Ovary (tissue), 10 donors: ENCODE measurements at places on chromosomes 1 and 21. TPM values are rescaled to one million over a fixed set of nuclear protein-coding genes. Genes with fewer than 3 reads are reported as not detected.
A peak's percentile ranks its signal among the peaks of the same experiment; 100 is the strongest.

The TDRD10 gene
- 5.2 TPM for total RNA-seq

The DNAJC28 gene
- total RNA-seq = 0.34 TPM

The PCP4L1 gene
- 3.6 TPM for total RNA-seq

The ATP1A2 gene
- 5.5 TPM for total RNA-seq

The LRRC71 gene
- 0.50 TPM for total RNA-seq

The CR2 gene
- 0.08 TPM for total RNA-seq

- H3K4me3 ChIP-seq = no peak overlapping the region
- no peaks in the 10 kb centered on the region for H3K36me3 ChIP-seq
- H3K27me3 ChIP-seq = no peaks in the 10 kb centered on the region
- no peak for DNase-seq
- H3K27ac ChIP-seq = no peak overlapping the region
- no peaks in the 10 kb centered on the region for H3K4me1 ChIP-seq
Measured at GRCh38 chr1:230498704-230499103, 72.6 kb upstream of the PGBD5 start.

- no peaks in the 10 kb centered on the region for H3K27me3 ChIP-seq
- no peaks in the 10 kb centered on the region for H3K4me1 ChIP-seq
- no peak for DNase-seq
- no peak overlapping the region for H3K4me3 ChIP-seq
- no peak overlapping the region for H3K27ac ChIP-seq
- H3K36me3 ChIP-seq = no peaks in the 10 kb centered on the region
Measured at GRCh38 chr1:240027059-240027462, 64.6 kb upstream of the FMN2 start.

DNA sequence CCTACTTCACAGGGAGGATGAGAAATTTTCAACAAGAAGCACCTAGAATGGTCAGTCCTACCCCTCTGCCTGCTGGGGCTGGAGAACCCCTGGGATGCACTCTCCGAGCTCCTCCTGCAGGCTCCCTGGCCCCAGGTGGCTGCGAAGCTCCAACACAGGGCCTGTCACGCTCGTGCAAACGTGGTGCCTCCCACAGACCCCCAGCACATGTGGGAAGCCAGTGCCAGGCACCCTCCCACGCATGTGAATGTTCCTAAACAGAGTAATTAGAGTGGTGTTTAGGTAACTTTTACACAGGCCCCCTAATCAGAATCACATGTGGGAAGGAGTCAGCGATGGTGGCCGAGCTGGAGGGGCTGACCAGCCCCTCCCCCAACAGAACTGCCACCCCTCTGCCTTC is 28.4 kb downstream of the GLIS1 start:
- no peak for DNase-seq
- no peaks in the 10 kb centered on the region for H3K4me1 ChIP-seq
- H3K27ac ChIP-seq = no peak overlapping the region
- no peak overlapping the region for H3K4me3 ChIP-seq
- H3K36me3 ChIP-seq = no peaks in the 10 kb centered on the region

GRCh38 chr1:54328066-54328636 is 78.0 kb downstream of the SSBP3 start:
- H3K27ac ChIP-seq = peak overlapping the region; percentile 75
- H3K4me1 ChIP-seq = peaks cover 74% of the 10 kb centered on the region
- no peaks in the 10 kb centered on the region for H3K27me3 ChIP-seq
- no peak overlapping the region for H3K4me3 ChIP-seq

DNA sequence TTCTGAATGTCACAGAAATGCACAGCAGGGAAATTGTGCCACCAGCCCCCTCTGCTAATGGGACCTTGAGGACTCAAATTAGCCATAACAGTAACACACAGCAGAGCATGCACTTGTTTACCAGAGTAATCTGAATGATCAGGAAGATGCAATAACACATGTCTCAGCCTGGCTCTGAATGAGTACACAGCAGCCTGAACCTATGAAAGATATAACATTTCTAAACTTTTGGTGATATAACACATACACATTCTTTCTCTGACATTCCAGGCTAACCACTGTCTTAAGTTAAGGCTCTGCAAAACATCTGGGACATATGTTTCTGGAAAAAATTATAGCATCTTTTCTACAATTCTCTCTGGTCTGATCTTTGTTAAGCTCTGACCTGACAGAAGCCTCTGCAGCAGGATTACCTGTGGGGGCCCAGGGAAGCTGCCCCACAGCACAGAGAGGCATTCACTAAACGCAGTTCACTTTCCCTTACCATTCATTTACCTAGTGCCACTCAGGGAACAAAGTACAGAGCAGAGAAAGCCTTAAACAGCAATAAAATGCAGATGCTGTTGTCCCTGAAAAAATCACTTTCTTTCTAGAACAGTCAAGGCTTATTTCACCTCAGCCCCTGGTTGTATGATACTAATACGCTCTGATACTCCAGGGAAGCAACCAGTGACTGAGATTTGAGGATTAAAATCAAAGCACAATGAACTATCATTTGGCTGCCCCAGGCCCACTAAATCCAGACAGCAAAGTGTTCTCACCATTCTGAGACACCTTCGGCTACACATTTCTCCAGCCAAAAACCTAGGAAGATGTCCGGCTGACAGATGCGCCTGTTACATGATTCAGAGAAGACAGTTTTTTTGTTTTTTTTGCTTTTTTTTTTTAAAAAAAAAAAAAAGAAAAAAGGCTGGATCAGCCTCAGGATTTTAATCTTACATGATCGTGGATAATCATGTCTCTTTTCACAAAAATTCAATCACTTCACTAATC is 54.0 kb upstream of the CNN3 start:
- H3K27ac ChIP-seq = no peak overlapping the region
- no peaks in the 10 kb centered on the region for H3K27me3 ChIP-seq
- H3K4me1 ChIP-seq = no peaks in the 10 kb centered on the region

GRCh38 chr1:215887627-215888026 is 320.5 kb downstream of the KCTD3 start:
- no peak for DNase-seq
- H3K4me1 ChIP-seq = no peaks in the 10 kb centered on the region
- H3K27me3 ChIP-seq = no peaks in the 10 kb centered on the region
- no peak overlapping the region for H3K27ac ChIP-seq
- H3K36me3 ChIP-seq = no peaks in the 10 kb centered on the region

GRCh38 chr21:35438643-35439404 is 389.7 kb upstream of the RUNX1 start:
- no peaks in the 10 kb centered on the region for H3K27me3 ChIP-seq
- DNase-seq = no peak
- H3K27ac ChIP-seq = no peak overlapping the region
- H3K36me3 ChIP-seq = no peaks in the 10 kb centered on the region

DNA sequence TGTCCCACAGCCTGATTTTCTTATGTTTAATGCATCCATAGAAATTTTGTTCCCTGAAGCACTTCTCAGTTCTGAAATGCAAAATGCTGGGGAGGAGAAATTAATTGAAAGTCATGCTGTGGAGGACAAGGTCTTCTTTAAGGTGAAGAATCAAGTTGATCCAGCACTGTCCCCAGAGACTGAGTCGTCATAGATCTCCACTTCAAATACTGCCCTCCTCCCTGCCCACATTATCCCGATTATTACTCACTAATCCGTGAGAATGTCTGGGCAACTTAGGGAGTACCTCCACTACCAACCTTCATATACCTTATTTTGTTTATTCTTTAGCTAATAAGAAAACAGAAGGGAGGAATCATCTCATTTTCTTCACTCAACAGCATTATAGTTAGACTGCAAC is 70.0 kb upstream of the FMN2 start:
- H3K27me3 ChIP-seq = no peaks in the 10 kb centered on the region
- no peak overlapping the region for H3K4me3 ChIP-seq
- no peak overlapping the region for H3K27ac ChIP-seq
- H3K36me3 ChIP-seq = no peaks in the 10 kb centered on the region

GRCh38 chr1:233520261-233521191 is 93.4 kb upstream of the KCNK1 start:
- H3K27me3 ChIP-seq = no peaks in the 10 kb centered on the region
- H3K36me3 ChIP-seq = no peaks in the 10 kb centered on the region
- H3K4me1 ChIP-seq = no peaks in the 10 kb centered on the region
- DNase-seq = no peak
- H3K27ac ChIP-seq = no peak overlapping the region

DNA sequence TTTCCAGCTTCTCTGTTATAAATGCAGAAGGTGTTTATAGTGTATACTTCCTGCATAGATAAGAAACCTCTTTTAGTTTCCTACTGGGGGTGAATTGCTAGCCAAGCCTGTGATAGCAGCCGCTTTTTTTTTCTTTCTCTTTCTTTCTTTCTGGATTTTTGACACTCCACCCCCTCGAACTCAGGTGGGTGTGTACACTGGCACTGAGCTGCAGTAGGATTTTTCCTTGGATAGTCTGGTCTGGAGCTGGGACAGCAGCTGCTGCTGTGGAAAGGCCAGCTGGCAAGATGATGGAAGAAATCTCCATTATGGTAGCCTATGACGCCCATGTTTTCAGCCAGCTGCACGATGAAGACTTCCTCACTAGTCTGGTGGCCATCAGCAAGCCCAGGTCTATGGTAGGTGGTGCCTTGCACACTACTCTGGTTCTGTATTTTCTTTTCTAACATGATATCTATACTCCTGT is 122.5 kb upstream of the CACYBP start:
- no peaks in the 10 kb centered on the region for H3K36me3 ChIP-seq
- no peak overlapping the region for H3K27ac ChIP-seq
- peaks cover 3% of the 10 kb centered on the region for H3K4me1 ChIP-seq
- no peaks in the 10 kb centered on the region for H3K27me3 ChIP-seq
- no peak overlapping the region for H3K4me3 ChIP-seq
- DNase-seq = no peak

GRCh38 chr21:36799869-36800268 is 101.0 kb downstream of the SIM2 start:
- H3K27ac ChIP-seq = peak overlapping the region; percentile 27
- DNase-seq = peak; percentile 23
- no peaks in the 10 kb centered on the region for H3K36me3 ChIP-seq
- no peak overlapping the region for H3K4me3 ChIP-seq
- no peaks in the 10 kb centered on the region for H3K27me3 ChIP-seq
- peaks cover 6% of the 10 kb centered on the region for H3K4me1 ChIP-seq

- no peaks in the 10 kb centered on the region for H3K4me1 ChIP-seq
- no peaks in the 10 kb centered on the region for H3K36me3 ChIP-seq
- no peak for DNase-seq
- H3K27me3 ChIP-seq = no peaks in the 10 kb centered on the region
- H3K27ac ChIP-seq = no peak overlapping the region
Measured at GRCh38 chr1:151783796-151784195, 6.5 kb downstream of the TDRKH start.

DNA sequence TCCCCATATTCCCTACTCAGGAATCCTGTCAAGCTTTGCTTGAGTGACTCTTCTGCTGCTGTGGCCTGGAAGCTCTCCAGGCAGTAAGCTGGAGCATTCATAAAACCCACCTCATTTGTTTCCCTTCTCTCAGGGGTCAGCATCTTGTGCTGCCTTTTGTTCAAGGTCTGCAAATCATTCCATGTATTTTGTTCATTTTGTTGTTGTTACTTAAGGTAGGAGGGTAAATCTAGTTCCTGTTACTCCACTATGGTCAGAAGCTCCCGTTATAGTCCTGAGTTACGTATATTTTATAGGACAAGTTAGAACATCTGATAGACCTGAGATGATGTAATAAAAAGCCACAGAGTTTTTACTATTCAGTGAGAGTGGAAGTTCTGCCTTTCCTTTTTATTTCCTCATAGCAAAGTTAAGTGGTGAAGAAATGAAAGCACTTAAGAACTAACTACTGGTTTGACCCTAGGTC is 9.9 kb downstream of the SYNJ1 start:
- no peaks in the 10 kb centered on the region for H3K36me3 ChIP-seq
- H3K4me1 ChIP-seq = no peaks in the 10 kb centered on the region
- no peaks in the 10 kb centered on the region for H3K27me3 ChIP-seq
- DNase-seq = no peak
- no peak overlapping the region for H3K27ac ChIP-seq
- no peak overlapping the region for H3K4me3 ChIP-seq
